ENCODE measurements at places on chromosomes 4 and X.

GRCh38 chrX:109464231-109464630 lies 17.7 kb downstream of the GUCY2F start:
- no peak for DNase-seq

DNA sequence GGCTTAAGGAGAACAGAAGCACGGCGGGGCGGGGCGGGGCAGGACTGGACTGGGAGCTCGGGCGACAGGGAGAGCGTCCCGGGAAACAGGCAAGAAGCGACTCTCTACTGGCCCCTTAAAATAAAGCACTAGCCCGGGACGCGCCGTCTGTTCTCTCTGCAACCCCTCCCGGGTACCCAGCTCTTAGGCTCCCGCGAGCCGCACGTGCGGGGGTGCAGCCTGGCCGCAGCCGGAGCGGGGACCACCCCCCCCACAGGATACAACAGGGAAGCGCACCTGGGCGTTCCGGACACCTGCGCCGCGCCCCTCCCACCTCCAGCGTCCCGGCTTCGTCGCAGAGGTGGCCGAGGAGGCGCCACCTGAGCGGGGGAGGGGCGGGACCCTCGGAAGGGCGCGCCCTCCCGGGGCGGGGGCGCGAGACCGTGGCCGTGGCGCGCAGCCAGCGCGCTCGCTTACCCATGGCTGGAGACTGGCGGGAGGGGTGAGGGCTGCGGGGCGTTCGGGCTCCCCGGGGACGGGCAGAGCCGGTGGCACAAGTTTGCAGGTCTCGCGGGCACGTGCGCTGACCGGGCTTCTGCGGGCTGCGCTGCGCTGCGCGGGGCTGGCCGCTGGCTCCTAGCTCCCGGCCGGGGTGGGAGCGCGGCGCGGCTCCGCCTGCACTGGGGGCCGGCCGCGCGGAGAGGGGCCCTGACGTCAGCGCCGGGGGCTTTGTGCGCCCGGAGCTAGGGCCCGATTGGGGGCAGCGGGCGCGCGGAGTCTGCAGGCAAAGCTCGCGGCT lies 91.5 kb downstream of the GEMIN8 start:
- peak; percentile 10 for DNase-seq

DNA sequence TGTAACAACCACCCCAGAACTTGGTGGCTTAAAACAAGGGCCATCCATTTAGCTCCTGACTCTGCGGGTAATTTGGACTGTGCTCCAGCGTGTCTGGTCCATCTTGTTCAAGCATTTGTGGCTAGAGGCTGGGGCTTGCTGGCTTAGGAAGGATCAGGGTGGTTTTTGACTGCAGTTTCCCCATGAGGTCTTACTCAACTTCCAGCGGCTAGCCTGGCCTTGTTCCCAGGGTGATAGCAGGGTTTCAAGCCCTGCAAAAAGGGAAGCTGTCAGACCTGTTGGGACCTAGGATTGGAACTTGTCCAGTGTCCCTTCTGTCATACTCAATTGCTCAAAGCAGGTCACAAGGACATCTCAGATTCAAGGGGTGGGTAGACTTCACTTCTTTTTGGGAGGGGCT lies 205.9 kb downstream of the STIM2 start:
- DNase-seq = no peak

- DNase-seq = no peak
These were observed 1.4 kb upstream of the CEP135 start for GRCh38 chr4:55947254-55947882.

GRCh38 chrX:30893206-30893605 lies 4.2 kb upstream of the TAB3 start:
- DNase-seq = peak; percentile 87

GRCh38 chr4:119025916-119026661 lies 109.5 kb upstream of the MYOZ2 start:
- peak; percentile 60 for DNase-seq

DNA sequence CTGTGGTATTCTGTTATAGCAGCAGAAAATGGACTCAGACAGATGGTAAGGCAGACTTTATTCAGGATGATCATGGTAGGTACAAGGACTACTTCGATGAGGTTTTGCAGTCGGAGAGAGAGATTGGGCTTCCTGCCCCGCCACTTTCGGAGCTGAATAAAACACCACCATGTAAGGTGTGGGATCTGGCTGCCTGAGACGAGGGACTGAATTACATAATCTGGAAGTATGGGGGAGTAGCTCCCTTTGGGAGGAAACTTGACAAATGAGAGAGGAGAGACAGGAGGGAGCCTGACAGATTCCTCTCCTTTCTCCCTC lies 255.5 kb upstream of the GATB start:
- no peak for DNase-seq

GRCh38 chrX:115413246-115413878 lies 123.8 kb downstream of the LUZP4 start:
- peak; percentile 47 for DNase-seq

GRCh38 chr4:174631901-174632758 lies 109.8 kb upstream of the HPGD start:
- DNase-seq = peak; percentile 50

DNA sequence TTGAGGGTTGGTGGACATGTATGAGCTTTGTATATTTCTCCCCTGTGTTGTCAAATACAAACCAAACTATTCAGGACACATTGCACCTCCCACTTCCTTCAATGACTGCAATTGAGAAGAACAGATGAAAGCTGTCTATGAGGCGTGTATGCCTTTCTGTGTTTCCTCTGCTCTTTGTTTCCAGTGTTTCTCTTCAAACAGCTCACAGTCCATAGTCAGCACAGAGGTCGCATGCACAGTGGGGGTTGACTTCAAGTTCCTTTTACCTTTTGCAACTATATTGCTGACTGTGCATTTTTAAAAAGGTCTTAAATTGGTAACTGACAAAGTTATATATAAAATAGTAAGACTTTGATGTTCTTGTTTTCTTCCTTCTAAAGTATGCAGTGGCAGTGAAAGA lies 957.8 kb downstream of the C4orf33 start:
- no peak for DNase-seq

- DNase-seq = peak; percentile 4
These were observed 825.8 kb upstream of the LCORL start for GRCh38 chr4:18847249-18847890.

- DNase-seq = peak; percentile 21
These were observed 1075.7 kb upstream of the PABPC4L start for GRCh38 chr4:135277068-135277979.

DNA sequence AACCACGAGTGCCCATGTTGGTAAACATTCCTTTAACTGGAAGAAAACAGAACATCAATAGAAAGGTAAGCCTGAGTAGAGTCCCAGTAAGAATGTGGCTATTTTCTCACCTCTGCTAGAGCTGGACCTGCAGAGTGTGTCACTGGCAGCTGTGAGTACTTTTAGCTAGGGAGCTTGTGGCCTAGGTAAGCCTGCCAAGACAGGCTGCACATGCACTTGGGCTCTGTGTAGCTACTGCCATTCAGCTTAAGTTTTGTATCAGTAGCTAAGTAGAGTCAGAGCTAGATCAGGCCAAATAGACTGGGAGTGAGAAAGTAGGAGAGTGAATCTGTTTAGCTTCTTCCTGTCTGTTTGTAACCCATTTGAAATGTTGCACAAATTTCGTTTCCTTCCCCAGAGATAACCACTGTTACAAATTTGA lies 35.3 kb downstream of the RBPJ start:
- peak; percentile 52 for DNase-seq

GRCh38 chrX:40402831-40403533 lies 177.8 kb upstream of the ATP6AP2 start:
- DNase-seq = peak; percentile 34

DNA sequence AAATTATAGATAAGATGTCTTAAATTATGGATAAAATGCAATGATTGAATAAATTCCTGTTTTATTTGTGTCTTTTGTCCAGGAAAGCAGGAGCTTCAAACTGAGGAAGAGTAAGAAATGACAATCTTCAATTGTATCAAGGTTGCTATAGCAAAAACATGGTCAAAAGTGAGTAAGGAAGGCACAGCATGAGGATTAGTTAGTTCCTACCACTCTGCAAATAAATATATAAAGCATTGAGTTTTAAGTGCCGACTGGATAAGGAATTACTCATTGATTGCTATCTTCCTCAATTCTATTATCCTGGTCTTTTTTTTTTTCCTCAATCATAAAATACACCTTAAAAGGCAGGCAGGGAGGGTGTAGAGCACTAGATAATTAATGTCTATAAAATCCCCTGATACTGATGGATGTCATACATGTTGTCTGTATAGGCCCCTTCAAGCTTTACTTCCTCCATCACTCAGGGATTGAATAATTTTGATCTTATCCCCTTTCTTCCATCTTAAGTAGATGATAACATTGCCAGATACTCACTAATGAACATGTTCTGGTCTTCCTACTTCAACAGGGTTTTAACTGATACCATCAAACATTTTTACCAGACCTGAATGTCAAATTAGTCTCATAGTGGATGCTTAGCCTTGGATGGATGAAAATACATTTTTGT lies 86.6 kb downstream of the MID1 start:
- no peak for DNase-seq

GRCh38 chrX:107450823-107451509 lies 1.5 kb downstream of the FRMPD3 start:
- no peak for DNase-seq

GRCh38 chrX:139290310-139290709 lies 240.2 kb upstream of the F9 start:
- peak; percentile 74 for DNase-seq

- DNase-seq = no peak
These were observed 102.0 kb downstream of the ELOVL6 start for GRCh38 chr4:110096405-110096804.

DNA sequence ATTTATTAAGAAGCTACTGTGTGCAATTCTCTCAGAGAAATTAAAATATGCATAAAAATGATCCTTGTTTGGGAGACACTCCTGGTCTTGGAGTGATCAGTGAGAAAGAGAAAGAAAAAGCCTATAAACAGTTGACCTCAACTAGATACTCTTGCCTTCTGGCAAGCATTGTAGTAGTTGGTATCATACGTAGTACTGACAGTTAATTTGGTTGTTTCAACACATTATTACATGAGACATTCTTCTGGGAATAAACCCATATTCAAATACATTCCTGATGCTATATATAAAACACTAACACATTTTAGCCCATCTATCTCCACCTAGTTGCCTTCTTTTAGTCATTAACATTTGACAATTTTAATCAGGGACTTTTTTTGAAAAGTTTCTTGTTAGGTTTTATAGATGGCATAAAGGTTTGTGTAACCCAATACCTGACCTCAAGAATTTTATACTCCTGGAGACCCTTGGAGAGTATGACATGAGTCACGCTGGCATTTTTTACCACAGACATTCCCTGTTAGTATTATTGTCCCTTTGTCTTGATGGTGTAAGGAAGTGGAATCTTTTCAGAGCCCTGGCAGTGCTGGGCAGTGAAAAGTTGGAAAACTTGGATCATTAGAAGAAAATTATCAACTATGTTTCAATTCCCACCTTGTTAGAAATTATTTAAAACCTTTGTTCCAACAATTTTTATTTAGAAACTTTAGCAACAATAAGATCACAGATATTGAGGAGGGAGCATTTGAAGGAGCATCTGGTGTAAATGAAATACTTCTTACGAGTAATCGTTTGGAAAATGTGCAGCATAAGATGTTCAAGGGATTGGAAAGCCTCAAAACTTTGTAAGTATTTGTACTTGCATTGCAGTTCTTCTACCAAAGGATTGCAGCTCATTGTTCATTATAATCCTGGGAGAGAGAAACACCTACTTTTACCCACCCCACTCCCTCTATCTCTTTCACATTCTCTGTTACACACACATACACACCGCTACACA lies 167.1 kb upstream of the PACRGL start:
- peak; percentile 60 for DNase-seq

DNA sequence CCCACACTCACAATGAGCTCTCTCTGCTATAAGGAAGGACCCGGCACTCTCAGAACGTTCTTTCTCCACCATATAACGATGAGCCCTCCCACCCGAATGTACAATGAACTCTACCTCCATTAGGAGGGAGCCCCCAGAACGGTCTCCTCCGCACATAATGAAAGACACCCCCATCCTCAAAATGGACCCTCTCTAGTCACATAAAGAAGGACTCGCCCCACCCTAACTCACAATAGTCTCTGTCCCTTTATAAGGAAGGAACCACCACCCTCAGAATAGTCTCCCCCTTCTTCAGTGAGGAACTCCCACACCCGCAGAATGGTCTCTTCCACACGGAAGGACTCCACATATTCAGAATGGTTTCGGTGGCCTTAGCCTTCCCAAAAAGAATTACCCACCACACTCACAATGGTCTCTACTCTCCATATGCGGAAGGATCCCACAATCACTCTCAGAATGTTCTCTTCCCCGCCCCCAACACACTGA lies 477 bp downstream of the SLC35A2 start:
- DNase-seq = no peak

GRCh38 chr4:111662496-111662895 lies 482.8 kb upstream of the FAM241A start:
- DNase-seq = no peak

GRCh38 chrX:29023207-29023606 lies 436.0 kb downstream of the IL1RAPL1 start:
- no peak for DNase-seq

DNA sequence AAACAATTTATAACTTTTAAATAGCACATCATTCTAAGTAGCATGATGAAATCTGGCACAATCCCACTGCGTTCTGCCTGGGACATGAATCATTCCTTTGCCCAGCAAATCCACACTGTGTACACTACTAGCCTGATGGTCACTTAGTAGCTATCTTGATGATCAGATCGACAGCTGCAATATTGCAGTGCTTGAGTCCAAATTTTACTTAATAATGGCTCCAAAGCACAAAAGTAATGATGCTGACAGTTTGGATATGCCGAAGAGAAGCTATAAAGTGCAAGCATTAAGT lies 86.6 kb upstream of the NPNT start:
- DNase-seq = no peak

DNA sequence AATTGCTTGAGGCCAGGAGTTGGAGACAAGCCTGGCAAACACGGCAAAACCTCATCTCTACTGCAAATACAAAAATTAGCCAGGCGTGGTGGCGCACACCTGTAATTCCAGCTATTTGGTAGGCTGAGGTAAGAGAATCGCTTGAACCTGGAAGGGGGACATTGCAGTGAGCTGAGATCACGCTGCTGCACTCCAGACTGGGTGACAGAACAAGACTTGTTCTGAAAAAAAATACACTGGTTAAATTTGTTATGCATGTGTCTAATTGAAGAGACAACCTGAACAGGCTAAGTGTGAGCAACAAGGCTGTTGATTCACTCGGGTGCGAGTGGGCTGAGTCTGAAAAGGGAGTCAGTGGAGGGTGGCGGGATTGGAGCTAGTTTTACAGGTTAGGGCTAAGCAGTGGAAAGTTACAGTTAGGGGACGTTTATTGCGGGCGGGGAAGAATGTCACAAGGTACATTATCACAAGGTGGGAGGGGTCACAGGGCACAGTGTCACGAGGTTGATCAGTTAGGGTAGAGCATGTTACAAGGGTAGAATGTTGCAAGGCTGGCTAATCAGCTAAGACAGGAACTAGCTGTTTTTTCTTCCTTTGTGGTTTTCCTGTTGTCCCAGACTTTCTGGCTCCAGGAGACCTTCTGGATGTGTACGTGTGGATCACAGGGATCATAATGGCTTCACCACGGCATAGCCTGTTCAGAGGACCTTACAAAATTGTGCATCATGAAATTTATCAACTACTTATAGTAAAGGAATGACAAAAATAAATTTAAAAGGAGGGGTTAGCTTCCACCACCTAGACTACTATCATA lies 115.8 kb downstream of the NAA11 start:
- no peak for DNase-seq
